Hematopoietic multipotent progenitor cell treated with erythropoietin and hydrocortisone succinate and interleukin-3 and kit ligand, for 8 days (in vitro differentiated cells): ENCODE measurements at places on chromosomes 2 and 18.

DNA sequence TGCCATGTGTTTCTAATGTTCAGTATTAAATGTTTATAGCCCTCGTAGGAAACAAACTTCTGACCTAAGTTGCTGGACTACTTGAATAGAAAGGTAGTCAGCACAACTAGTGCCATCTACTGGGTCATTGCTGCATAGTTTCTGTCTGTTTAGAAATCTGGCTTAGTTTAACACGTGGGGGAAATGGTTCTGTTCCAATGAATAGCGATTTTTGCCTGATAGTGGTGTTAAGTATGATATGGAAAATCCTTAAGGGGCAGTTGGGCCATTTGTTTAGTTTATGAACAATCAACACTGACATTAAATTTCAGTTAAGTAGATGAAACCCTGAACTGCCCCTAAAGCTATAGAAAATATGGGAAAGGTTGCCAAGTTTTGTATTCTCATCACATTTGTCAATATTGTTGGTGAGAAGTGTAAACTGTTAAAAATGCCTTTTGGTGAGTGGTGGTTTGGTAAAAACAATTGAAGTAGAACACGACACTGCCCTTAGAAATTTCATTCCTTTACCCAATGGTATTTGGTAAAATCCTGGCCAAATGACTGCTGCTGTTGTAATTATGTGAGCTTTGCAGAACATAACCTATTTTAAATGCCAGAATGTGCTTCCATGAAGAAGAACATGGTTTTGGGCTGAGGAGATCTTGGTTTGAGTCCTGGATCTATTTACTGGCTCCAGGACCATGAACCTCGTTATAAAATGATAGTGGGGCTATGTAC is 13.2 kb downstream of the NABP1 start:
- peak; percentile 85 for DNase-seq

DNA sequence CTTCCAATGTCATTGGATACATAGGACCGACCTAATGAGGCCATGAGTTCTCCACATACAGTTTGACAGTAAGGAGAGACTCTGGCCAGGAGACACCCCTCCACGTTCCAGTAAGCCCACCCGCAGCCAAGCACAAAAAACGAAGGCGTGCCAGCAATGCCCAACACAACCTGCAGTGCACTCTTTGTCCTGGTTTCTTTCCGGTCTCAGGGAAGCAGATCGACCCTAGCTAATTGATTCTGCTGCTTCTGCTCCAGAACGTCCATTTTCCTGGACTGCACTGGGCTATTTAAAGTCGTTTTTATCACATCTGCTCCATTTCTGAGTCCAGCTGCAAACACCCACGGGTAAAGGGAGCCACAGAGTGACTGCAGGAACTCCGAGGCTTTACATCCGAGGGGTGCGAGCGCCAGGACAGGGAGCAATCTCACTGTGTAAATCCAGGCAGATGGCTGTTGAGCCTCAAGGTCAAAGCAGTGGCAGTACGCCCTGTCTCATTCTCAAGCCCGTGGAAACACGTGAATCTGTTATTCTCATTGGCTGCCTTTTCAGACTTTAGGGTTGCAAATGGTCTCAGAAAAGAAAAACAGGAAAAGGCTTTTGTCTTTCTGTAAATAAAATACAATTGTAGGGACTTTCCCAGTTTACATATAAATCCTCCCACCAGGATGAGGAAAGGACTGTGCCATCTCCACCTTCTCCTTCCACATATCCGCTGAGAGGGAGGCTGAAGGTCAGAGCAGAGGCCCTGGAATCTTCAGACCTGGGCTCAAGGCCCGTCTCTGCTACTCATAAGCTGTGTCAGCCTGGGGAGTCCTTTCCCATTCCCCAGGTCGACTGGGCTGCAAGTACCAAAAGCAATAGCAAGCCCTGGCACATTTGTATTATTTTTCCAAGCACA is 40.7 kb downstream of the TMEM163 start:
- no peak for DNase-seq

- DNase-seq: no peak
Measured at GRCh38 chr2:9754532-9754887, 88.8 kb upstream of the TAF1B start.

GRCh38 chr2:226334981-226335720 is 464.5 kb downstream of the IRS1 start:
- no peak for DNase-seq

DNA sequence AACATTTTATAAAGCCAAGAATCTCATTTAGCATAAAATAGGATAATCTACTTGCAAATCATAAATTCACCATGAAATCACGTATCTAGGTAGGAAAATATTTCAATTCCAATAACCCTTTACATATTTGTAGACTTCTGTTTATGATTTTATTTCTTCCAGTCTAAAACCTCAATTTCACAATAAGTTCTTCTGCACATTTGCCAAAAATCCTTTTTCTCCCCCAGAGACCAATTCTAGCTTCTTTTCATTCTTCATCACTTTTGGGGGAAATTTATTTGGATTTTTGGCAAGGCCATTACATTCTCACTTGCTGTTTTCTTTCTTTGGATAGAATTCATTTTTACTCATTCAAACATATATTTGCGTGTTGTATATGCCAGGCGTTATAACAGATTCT is 86.8 kb downstream of the SPRED2 start:
- DNase-seq: no peak

DNA sequence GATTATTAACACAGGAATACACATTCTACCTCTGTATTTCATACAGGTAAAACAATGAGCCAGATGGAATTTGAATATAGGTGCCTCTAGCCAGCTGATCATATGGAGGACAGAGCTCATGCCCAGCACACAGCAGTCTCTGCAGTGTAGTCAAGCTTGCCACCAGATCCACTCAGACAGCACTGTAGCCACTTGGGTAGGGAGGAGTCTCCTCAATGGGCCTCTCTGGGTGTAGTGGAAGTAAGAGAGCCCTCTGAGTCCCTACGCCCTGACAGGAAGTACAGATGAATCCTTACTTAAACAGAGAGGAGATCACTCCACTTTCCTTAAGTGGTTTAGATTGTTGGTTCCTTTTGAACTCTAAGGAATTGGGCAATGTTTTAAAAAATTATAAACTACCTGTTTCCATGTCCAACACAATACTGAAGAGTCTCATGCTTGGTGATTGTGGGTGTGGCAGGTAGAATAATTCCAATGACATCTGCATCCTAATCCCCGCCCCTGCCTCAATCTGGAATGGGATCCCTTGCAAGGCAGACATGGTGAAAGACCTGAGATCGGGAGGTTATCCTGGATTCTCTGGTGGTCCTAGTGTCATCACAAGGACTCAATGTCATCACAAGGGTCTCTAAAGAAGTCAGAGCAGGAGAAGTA is 23.0 kb upstream of the TMEM200C start:
- DNase-seq: no peak

DNA sequence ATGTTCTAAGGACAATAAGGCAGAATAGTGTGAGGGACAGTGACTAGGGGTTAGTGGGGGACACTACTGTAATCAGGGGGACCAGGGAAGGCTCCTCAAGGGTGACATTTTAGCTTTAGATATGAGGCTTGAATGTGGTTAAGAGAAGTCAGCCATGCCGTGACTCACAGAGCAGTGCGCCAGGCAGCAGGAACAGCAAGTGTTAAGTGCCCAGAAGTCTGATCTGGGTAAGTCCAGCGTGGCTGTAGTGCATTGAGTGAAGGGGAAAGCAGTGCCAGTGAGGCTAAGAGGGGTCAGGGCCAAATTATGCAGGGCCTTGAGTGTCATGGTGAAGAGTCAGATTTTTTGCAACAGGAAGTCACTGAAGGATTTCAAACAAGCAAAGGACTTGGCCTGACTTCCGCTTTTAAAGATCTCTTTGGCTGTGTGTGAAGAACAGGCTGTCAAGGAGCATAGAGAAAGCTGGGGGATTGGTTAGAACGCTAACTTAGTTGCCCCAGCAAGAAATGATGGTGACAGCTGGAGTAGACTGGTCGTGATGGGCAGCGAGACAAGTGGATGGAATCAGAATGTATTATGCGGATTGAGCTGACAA is 151.5 kb downstream of the MSH2 start:
- DNase-seq: no peak
